ENCODE measurements at places on chromosomes 7 and 10.

DNA sequence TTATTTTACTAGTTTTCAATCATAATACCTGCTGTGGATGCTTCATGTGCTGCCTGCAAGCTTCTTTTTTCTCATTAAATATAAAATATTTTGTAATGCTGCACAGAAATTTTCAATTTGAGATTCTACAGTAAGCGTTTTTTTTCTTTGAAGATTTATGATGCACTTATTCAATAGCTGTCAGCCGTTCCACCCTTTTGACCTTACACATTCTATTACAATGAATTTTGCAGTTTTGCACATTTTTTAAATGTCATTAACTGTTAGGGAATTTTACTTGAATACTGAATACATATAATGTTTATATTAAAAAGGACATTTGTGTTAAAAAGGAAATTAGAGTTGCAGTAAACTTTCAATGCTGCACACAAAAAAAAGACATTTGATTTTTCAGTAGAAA, 103.0 kb downstream of the PTEN start:
- H3K36me3 ChIP-seq = no peaks in the 10 kb centered on the region
- no peaks in the 10 kb centered on the region for H3K4me1 ChIP-seq
- no peak overlapping the region for H3K4me3 ChIP-seq
- no peak for DNase-seq
- H3K27me3 ChIP-seq = no peaks in the 10 kb centered on the region

- H3K27me3 ChIP-seq = no peaks in the 10 kb centered on the region
- H3K27ac ChIP-seq = no peak overlapping the region
- H3K4me3 ChIP-seq = no peak overlapping the region
- DNase-seq = no peak
Measured at GRCh38 chr7:84219310-84219709, 24.7 kb upstream of the SEMA3A start.

DNA sequence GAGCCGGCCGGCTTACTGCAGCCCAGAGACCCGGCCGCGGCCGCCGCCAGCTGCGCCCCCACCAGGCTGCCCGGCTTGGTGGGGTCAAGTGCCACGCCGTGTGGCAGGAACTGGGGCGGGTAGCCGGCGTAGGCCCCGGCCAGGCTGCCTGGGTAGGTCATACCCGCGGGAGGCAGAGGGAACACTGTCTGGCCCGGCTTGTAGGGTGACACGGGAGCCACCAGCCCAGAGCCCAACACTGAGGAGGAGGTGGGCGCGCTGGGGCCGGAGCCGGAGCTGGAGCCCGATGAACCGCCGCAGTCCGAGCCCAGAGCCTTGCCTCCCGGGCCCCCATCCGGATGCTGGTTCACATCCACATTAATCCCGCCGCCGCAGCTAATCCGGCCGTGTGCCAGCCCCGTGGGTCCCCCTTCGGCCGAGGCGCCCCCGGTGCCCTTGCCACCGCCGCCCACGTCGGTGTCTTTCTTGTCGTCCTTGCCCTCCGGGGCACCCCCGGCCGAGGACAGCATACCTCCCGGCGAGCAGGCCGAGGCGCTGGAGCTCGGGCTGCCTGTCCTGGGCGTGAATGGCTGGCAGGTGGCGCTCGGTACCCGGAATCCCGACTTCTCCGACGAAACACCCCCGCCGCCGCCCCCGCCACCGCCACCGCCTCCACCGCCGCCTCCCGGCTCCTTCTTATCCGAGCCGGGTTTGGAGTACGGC, 2.0 kb downstream of the ZNF503 start:
- H3K27me3 ChIP-seq = no peaks in the 10 kb centered on the region
- DNase-seq = peak; percentile 71
- peak overlapping the region; percentile 69 for H3K4me3 ChIP-seq
- H3K4me1 ChIP-seq = peaks cover 3% of the 10 kb centered on the region

- no peak for DNase-seq
- H3K4me3 ChIP-seq = no peak overlapping the region
- H3K27ac ChIP-seq = no peak overlapping the region
- no peaks in the 10 kb centered on the region for H3K36me3 ChIP-seq
- H3K27me3 ChIP-seq = no peaks in the 10 kb centered on the region
- 0 out of 2 replicates have a peak, but pooled peaks cover 2% of the 10 kb centered on the region for H3K4me1 ChIP-seq
Measured at GRCh38 chr10:5679606-5680005, 5.0 kb upstream of the TASOR2 start.

GRCh38 chr7:90599892-90600555, 3.9 kb downstream of the CDK14 start:
- H3K4me1 ChIP-seq = peaks cover 32% of the 10 kb centered on the region
- no peak overlapping the region for H3K4me3 ChIP-seq
- peaks cover 12% of the 10 kb centered on the region for H3K36me3 ChIP-seq
- no peak overlapping the region for H3K27ac ChIP-seq
- no peak for DNase-seq
- H3K27me3 ChIP-seq = no peaks in the 10 kb centered on the region

GRCh38 chr7:20116869-20117268, 100.3 kb downstream of the MACC1 start:
- no peaks in the 10 kb centered on the region for H3K4me1 ChIP-seq
- no peak overlapping the region for H3K4me3 ChIP-seq
- no peaks in the 10 kb centered on the region for H3K36me3 ChIP-seq
- H3K27ac ChIP-seq = no peak overlapping the region
- no peaks in the 10 kb centered on the region for H3K27me3 ChIP-seq
- peak; percentile 31 for DNase-seq

GRCh38 chr10:84360637-84361365, 32.4 kb downstream of the CCSER2 start:
- no peak overlapping the region for H3K4me3 ChIP-seq
- H3K36me3 ChIP-seq = no peaks in the 10 kb centered on the region
- H3K4me1 ChIP-seq = no peaks in the 10 kb centered on the region
- no peak for DNase-seq
- H3K27me3 ChIP-seq = no peaks in the 10 kb centered on the region
- no peak overlapping the region for H3K27ac ChIP-seq

GRCh38 chr7:27160546-27161213, 4.2 kb upstream of the HOXA7 start:
- no peaks in the 10 kb centered on the region for H3K36me3 ChIP-seq
- peak overlapping the region; percentile 95 for H3K27ac ChIP-seq
- no peaks in the 10 kb centered on the region for H3K27me3 ChIP-seq

- no peak for DNase-seq
- no peak overlapping the region for H3K27ac ChIP-seq
- H3K4me1 ChIP-seq = no peaks in the 10 kb centered on the region
- no peaks in the 10 kb centered on the region for H3K36me3 ChIP-seq
Measured at GRCh38 chr10:43211431-43212042, 55.3 kb downstream of the RASGEF1A start.

DNA sequence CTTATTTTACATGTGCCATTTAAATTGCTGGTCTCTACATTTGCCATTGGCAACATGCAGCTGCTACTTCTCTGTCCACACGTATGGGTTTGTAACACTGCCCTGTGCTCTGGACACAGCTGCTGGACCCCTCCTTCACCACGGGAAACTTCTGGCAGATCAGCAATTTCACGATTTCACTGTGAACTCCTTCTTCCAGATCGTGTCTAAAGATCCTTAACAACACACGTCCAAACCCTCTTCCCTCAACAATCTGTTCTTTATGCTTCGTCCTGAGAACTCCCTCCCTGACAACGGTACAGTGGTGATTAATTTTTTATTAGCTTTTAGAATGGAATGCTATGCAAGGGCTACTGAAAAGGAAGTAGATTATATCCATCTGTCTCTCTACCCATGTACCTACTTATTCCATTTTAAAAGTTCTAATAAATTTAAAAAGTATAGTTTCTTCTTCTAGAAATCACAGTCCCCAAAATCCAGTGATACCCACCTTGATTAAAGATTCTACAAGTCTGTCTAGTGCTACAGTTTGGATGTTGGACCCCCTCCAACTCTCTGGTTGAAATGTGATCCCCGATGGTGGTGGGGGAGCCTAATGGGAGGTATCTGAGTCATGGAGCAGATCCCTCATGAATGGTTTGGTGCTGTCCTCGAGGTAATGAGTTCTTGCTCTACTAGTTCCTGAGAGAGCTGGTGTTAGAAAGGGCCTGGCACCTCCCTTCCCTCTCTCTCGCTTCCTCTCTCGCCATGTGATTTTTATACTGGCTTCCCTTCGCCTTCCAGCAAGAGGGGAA, 81.0 kb downstream of the KIAA1549 start:
- peak; percentile 82 for DNase-seq
- H3K27me3 ChIP-seq = no peaks in the 10 kb centered on the region
- H3K27ac ChIP-seq = peak overlapping the region; percentile 67
- peak overlapping the region; percentile 15 for H3K4me3 ChIP-seq
- peaks cover 14% of the 10 kb centered on the region for H3K4me1 ChIP-seq
- H3K36me3 ChIP-seq = peaks cover 21% of the 10 kb centered on the region

DNA sequence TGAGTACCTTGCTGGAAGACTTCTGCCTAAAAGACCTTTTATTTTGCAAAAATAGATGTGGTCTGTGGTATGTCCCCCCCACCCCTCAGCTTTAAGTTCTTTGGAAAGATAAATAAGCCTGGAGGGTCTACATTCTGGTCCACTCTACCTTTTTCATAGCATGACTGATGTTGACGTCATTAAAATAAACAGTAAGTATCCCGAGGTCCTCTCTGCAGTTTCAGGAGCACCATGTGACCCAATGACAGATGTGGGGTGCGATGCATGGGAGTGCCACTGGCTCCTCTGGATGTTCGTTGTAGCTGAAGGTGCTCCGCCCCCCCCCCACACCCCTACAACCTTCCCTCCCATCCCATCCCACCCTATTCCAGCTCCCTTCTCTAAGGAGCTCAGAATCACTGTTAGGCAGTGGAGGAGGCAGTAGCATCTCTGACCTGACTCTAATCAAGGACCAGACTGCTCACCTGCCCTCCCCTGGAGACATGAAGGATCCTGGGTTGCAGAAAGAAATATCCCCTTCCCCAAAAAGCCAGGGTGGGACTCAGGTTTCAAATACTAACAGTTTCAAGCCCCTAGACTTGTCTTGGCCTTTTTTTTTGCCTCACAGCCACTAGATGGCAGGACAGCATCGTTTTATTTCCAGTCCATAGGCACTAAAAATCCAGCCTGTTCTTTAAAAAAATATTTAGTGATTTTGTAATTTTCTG, 25.1 kb downstream of the CASP7 start:
- no peak overlapping the region for H3K27ac ChIP-seq
- no peaks in the 10 kb centered on the region for H3K27me3 ChIP-seq
- peaks cover 9% of the 10 kb centered on the region for H3K4me1 ChIP-seq
- H3K36me3 ChIP-seq = peaks cover 5% of the 10 kb centered on the region
- no peak overlapping the region for H3K4me3 ChIP-seq
- DNase-seq = no peak

DNA sequence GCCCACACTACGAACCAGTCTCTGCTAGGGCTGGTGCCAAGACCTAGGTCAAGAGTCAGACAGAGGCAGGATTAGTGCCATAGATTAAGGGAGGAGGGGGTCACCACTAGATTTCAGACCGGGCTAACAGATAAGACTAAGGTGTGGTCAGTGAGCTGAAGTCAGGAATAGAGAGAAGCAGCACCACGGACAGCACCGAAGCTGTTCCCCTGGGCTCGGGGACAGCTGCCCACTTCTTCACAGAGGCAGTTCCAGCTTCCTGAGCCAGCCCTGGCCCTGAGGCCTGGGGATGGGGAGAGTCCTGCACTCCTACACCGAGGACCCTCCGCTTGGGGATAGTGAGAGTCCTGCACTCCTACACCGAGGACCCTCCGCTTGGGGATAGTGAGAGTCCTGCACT, 11.2 kb upstream of the JAKMIP3 start:
- no peaks in the 10 kb centered on the region for H3K36me3 ChIP-seq
- H3K27me3 ChIP-seq = no peaks in the 10 kb centered on the region
- H3K4me3 ChIP-seq = no peak overlapping the region
- DNase-seq = peak; percentile 17

GRCh38 chr7:7351832-7352231, 169.5 kb downstream of the C1GALT1 start:
- H3K4me3 ChIP-seq = no peak overlapping the region
- no peak for DNase-seq
- no peaks in the 10 kb centered on the region for H3K27me3 ChIP-seq
- H3K36me3 ChIP-seq = no peaks in the 10 kb centered on the region

- H3K36me3 ChIP-seq = no peaks in the 10 kb centered on the region
- H3K27ac ChIP-seq = no peak overlapping the region
- no peaks in the 10 kb centered on the region for H3K4me1 ChIP-seq
- no peak overlapping the region for H3K4me3 ChIP-seq
- no peaks in the 10 kb centered on the region for H3K27me3 ChIP-seq
Measured at GRCh38 chr7:46772776-46773175, 809.1 kb downstream of the TNS3 start.

All from SJCRH30 (cell line).